ENCODE measurements at places on chromosomes 13 and 19. TPM values are rescaled to one million over a fixed set of nuclear protein-coding genes. Genes with fewer than 3 reads are reported as not detected.

The KL gene
- total RNA-seq, result 0.13 TPM

The BLOC1S3 gene
- 2.8 TPM for total RNA-seq

The PLIN4 gene
- total RNA-seq, result 0.06 TPM

The ZNF491 gene
- 3.0 TPM for total RNA-seq

The RASGRP4 gene
- total RNA-seq, result not detected

The LGALS7B gene
- total RNA-seq, result not detected

The CABP5 gene
- total RNA-seq, result not detected

The DLL3 gene
- 0.06 TPM for total RNA-seq

The CGB8 gene
- not detected for total RNA-seq

The RBM26 gene
- total RNA-seq, result 21.0 TPM

The CD209 gene
- not detected for total RNA-seq

The ATP4A gene
- not detected for total RNA-seq

The NTF4 gene
- not detected for total RNA-seq

The IFNL1 gene
- total RNA-seq, result not detected

The KCTD15 gene
- 22.6 TPM for total RNA-seq

The LRG1 gene
- total RNA-seq, result not detected

The GNG14 gene
- total RNA-seq, result not detected

The CLIP3 gene
- 3.4 TPM for total RNA-seq

The TMPRSS9 gene
- total RNA-seq, result not detected

The NKG7 gene
- total RNA-seq, result not detected

The C19orf38 gene
- 0.26 TPM for total RNA-seq

The P2RY11 gene
- total RNA-seq, result 1.3 TPM

The FBXO17 gene
- total RNA-seq, result 15.3 TPM

The ZNF723 gene
- not detected for total RNA-seq

The ZNF136 gene
- 7.8 TPM for total RNA-seq

The TMC4 gene
- total RNA-seq, result 0.31 TPM

The OVOL3 gene
- total RNA-seq, result not detected

The SSC5D gene
- 12.8 TPM for total RNA-seq

The KIRREL2 gene
- total RNA-seq, result not detected

The ATP13A1 gene
- 27.3 TPM for total RNA-seq

The B3GNT8 gene
- 0.26 TPM for total RNA-seq

The MEIOSIN gene
- not detected for total RNA-seq

The ONECUT3 gene
- total RNA-seq, result not detected

The SULT2B1 gene
- total RNA-seq, result not detected

Data from aortic smooth muscle cell (primary cell).